AG09319 (cell line): ENCODE measurements at places on chromosomes 4 and X.

DNA sequence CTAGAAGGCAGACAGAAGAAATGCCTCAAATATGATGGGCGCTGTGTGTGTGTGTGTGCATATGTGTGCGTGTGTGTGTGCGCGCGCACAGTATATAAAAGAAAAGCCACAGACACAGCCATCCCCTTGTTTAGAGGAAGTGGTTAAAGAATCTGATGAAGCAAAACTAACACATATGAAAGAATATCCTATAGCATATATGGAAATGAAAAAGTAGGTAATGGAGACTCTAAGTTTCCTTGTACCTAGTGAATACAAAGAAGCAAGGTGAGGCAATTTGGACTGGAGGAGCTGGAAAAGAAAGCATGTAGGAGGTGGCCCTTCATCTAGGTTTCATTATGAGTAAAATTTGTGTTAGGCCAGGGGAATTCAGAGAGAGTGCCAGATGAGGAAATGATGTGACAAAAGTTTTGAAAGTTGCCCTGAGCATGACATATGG is 58.6 kb upstream of the MCF2 start:
- DNase-seq, result no peak

DNA sequence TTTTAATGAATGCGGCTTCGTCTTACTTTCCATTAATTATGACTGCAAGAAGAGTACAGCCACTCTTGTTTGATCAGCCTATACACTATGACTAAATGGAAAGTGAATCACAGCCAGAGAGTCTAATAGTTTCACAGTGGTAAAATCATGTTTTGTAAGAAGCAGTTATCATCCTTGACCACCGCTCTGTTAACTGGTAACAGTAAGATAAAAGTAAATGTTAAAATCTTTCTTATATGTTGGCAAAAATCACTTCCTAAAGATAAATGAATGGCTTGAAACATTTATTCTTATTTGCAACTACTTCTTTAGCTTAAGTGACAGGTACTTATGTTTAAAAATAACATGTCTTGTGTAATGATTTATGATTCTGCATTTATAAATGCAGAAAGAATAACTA is 13.2 kb downstream of the GALNT7 start:
- no peak for DNase-seq

DNA sequence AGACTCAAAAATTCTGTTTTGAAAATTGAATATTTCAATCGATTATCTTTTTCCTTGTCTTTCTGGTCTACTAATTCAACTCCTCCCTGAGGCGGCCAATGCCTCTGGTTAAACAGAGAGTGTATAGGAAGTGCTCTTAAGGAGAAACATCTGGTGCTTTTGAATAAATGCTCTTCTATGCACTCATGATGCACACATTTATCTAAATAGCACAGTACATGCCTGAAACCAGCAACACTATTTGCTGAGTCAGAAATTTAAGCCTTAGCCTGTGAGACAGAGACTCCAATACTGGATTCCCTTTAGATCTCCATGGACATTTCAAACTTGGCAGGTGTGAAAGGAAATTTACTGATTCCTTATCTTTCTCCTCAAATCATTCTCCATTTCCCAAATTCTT is 118.6 kb downstream of the SLIT2 start:
- no peak for DNase-seq

- DNase-seq, result no peak
Measured at GRCh38 chr4:26368685-26369084, 47.9 kb downstream of the RBPJ start.

DNA sequence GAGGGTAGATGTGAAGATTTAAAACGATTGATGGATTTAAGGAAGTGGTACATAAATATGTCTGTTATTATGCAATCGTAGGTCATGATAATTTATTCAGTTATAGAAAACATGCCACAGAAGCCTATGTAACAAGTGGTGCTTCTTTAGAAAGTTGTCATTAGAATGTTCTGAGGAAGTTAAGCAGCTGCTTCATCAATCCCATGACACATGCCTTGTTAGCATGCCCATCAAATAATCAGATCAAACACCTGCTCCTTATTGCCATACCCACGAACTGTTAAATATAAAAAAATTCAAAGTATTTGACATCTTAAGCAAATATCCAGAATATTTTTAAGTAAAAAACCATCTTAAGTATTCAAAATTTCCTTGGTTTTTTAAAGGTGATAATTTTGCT is 76.4 kb upstream of the MYOZ2 start:
- no peak for DNase-seq

DNA sequence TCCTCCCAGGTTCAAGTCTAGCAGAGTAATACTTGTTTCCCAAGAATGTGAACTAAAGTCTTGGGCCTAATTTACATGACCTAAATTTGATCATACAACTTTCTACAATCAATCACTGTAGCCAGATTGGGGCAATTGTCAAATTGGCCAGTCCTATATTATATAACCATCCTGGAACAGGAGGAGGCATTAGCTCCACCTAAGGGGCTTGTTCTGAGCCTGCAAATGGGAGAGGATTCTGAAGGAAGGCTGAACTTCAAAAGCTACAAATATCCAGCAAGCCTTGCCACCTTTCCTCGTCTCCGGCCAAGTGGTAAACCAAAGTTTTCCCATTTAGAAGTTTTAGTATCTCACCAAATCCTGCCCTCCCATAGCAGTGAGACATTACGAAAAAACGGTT is 1289.6 kb upstream of the TENM3 start:
- DNase-seq, result no peak

- no peak for DNase-seq
Measured at GRCh38 chrX:111917591-111917990, 41.6 kb downstream of the TRPC5OS start.

DNA sequence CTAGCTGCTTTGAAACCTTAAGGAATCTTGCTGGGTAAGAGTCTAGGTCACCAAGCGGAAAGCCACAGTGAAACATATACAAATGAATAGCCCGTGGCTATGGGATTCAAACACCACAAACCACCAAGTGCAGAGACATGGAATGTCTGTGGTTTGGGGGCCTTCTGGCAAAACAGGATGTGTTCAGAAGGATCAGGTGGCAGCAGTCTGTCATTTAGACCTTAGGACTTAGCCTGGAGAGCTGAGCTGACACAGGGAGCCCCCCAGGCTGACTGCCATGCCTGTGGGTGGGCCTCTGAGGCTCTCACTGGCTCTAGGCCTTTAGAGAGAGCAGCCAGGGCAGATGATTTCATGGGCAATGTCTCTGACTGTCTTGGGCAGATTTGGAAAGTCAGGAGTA is 225.6 kb downstream of the FBXW7 start:
- peak; percentile 36 for DNase-seq

DNA sequence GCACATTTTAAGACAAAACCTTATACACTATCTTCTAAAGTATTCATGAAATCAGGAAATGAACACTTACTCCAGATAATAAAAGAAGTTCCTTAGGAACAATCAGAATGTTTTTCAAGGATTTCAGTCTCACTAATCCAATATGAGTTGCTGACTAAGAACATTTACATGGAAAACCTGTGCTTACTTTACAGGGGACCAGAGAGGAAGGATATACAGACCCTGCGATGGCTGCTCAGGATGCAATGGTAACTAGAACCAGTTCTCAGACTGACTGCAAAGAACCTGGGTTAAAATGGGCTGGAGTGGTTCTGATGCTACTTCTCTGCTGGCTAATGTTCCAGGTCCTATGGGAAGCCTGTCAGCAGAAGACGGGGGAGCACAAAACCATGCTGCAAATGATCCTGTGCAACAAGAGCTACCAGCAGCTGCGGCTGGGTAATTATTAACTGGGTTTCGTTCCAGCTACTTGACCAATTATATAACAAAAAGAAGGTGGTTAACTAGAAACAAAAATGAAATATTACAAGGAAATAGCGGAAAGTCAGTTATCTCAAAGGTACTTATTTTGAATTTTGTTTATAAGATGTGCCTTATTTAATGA is 85.3 kb downstream of the ANXA10 start:
- DNase-seq, result no peak

DNA sequence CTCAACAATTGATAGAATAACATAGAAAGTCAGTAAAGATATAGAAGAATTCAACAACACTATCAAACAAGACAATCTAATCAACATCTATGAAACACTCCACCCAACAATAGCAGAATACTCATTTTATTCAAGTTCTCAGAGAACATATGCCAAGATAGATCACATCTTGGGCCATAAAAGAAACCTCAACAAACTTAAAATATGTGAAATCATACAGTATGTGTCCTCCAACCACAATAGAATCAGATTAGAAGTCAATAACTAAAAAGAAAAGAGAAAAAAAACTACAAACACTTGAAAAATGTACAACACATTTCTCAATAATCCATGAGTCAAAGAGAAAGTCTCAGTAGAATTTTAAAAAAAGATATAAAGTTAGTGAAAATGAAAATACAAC is 78.6 kb upstream of the LDB2 start:
- no peak for DNase-seq

DNA sequence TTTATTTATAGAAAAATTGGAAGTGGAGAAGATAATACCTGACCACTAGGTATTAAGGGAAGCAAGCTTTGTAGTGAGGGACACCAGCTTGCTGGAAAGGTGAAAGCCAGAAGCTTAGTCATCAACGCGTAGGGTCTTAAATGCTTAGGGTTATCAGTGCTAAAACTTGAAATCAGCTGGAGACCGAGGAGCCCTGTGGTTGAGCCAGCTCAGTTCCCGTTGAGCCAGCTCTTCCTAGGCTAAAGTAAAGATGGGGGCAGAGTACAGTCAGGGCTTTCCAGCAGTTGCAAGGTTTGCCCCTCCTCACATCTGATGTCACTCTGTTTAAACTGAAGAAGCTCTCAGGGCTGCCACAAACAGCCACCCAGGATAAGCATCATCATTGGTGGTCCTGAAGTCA is 240.7 kb downstream of the DCLK2 start:
- DNase-seq, result no peak

- no peak for DNase-seq
Measured at GRCh38 chr4:129808242-129808641, 712.3 kb downstream of the C4orf33 start.

DNA sequence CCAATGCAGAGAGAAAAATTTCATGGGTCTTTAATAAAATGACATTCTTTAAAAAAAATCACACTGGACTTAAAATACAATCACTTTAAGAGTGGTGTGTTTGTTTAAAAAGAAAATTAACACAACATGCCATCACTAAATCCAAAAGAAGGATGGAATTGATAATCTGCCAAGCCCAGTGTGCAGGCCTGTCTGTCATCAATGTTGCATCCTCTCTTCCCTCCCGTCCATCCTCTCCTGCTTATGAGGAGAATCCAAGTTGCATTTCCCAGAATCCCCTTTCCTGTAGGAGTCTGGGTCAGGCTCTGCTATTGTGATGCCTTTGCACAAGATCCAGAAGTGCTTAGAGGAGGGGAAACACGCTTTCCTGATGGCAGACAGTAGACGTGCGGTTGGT is 169.4 kb downstream of the MID1 start:
- peak; percentile 38 for DNase-seq

DNA sequence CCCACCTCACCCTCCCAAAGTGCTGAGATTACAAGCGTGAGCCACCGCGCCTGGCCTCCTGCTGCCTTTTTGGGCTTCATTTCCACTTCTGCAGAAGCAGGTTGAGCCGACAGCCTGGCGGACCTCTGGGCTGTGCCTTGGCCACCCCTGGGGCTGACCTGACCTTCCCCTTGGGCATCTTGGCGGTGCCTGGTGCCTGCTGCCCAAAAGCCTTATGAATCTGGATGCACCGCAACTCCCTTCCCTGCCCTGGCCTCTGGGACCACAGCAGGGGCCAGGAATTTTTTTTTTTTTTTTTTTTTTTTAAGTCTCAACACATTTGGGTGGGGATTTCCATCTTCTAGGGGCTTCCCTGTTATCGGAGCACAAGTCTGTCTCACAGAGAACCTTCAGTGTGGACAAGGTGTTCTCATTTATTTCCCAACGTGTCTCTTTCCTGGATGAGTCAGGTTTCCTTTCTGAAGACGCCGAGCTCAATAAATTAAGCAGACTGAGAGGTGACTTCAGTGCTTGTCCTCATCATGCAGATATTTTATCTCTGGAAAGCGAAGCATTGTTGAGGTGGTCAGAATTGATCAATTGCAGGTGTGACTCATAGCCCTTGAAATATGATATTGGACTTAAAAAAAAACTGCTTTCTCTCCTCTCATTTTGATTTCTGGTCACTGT is 79.7 kb downstream of the SHROOM2 start:
- DNase-seq, result no peak

DNA sequence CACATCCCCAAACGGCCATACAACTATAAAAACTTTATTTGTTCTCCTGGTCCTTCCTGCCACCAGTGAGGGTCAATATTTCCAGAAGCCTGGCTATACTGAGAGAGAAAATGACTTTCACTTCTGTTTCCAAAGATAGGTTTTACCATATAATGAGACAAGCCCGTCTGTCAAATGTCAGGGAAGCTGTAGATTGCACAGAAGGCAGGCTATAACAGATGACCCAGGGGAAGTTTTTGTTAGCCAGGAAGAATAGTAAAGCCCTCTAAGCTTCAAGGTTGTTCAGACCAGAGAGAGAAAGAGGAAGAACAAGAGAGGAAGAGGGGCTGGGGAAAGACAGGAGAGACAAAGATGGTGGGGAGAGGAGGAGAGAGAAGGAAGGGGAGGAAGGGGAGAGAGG is 217.5 kb downstream of the GBA3 start:
- no peak for DNase-seq

DNA sequence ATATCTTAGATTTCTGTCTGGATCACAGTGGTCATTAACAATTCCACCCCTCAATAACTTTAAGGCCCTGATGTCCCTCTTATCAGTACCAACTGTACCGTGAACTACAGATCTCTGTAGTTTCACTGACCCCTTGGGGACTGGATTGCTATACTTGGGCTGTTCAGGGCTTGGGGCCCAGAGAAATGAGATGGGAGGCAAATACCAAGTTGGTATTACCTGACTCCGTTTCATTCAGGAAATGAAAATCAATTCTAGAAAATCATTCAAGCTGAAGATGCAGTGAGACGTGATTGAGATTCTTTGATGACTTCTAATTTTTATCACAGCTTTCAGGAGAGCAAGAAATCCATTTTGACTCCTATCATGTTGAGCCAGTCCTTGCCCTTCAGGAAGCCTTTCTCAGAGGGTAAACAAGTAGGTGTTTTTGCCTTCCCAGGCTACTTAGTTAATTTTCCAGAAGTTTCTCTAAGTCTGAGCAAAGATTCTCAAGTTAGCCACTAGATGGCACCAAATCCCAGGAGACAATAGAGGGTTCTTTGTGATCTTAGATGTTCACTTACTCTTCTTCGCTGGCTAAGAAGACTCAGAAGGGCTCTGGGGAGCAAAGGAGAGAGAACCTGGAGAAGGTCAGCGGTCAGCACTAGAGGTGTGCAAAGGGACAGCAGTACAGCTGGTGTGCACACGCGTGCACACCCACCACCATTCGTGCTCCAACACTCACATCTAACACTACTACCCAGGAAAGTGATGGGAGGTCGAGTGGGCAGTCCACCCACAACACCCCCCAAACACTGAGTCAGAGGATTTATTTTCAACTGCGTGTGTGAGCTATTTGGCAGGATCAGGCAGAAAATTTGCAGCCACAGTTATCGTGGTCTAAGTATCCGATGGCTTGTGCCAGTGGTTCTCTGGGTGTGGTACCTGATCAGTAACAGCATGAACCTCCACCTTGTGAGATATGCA is 7.4 kb downstream of the HNRNPH2 start:
- peak; percentile 59 for DNase-seq

- DNase-seq, result no peak
Measured at GRCh38 chrX:134671294-134671693, 13.0 kb upstream of the PLAC1 start.

GRCh38 chr4:102612824-102613366 is 111.7 kb downstream of the NFKB1 start:
- DNase-seq, result no peak

GRCh38 chrX:20421275-20421674 is 154.6 kb upstream of the RPS6KA3 start:
- DNase-seq, result no peak

- DNase-seq, result no peak
Measured at GRCh38 chr4:40199999-40200874, 3.4 kb downstream of the RHOH start.

GRCh38 chr4:89158884-89159503 is 47.7 kb downstream of the TIGD2 start:
- no peak for DNase-seq
